ENCODE measurements at places on chromosomes 13 and 19.
A peak's percentile ranks its signal among the peaks of the same experiment; 100 is the strongest.

- DNase-seq = no peak
These were observed 50.5 kb downstream of the STARD13 start for GRCh38 chr13:33235078-33235477.

DNA sequence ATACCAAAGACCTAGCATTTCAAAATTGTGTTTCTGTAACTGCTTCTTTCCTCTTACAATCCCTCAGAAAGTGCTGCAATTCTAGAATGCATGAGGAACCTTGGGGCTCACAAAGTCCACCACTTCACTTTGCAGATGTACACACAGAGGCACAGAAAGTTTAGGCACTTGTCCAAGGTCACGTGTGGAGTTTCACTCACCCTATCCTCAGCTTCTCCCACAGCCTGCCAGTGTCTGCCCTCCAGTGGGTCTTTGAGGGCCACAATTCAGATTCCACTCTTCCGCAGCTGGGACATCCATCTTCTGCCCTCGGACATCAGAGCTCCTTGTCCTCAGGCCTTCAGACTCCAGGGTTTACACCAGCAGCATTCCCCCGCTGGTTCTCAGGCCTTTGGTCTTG lies 210.5 kb upstream of the SERP2 start:
- DNase-seq = no peak

DNA sequence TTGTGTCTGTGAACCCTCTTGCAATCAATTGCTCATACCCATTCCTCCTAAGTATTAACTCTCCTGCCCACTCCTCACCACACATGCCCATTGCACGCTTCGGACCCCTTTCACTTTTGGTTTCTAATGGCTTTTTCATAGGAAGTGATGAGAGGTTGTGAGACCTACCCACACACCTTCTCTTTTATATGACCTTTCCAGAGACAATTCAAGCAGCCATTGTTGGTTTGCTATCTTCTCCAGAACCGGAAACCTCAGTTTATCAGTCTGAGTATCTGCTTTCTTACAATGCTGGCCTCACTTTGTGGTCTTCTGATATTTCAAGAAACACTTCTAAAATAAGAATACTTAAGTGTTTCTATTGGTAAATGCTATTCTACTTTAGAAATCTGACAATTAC lies 1550.8 kb upstream of the SLC10A2 start:
- DNase-seq = no peak

DNA sequence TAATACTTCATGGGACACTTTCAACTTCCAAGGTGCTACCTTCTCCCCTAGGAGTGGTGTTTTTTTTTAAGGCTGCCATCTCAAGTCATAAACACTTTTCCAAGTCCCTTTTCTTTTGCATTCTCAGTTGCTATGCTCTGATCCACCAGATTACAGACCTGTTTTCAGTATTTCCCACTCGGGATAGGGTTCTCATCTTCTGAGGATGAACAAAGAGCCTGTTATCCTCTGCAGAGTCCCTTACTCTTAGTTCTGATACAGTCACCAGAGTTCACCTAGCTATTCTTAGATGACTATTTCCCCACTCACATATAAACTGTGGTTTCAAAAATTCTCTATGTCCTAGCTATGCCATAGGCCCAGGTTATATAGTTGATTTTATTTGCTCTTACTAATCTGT lies 15.9 kb downstream of the ZDHHC20 start:
- DNase-seq = no peak

GRCh38 chr13:111861319-111861718 lies 205.6 kb upstream of the SOX1 start:
- no peak for DNase-seq

- no peak for DNase-seq
These were observed 58.3 kb downstream of the MBNL2 start for GRCh38 chr13:97280478-97280877.

DNA sequence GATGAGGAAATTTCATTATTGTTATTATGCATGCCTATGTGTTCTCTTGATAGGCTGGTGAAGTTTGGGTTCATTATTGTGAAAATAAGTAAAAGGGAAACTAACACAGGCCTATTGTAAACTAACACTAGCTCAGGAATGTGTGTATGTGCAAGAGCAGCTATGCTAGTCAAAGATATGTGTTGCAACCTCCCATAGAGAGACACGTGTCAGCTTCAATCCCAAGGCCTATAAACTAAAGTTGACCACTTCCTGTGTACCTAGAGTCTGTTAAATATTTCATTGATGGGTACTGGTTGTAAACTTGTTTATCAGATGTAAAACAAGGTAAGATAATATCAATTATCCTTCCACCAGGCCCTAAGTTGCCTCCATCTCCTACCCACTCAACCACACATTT lies 44.7 kb upstream of the ZNF30 start:
- DNase-seq = no peak

- DNase-seq = no peak
These were observed 16.0 kb downstream of the TMEM272 start for GRCh38 chr13:51828730-51829567.

DNA sequence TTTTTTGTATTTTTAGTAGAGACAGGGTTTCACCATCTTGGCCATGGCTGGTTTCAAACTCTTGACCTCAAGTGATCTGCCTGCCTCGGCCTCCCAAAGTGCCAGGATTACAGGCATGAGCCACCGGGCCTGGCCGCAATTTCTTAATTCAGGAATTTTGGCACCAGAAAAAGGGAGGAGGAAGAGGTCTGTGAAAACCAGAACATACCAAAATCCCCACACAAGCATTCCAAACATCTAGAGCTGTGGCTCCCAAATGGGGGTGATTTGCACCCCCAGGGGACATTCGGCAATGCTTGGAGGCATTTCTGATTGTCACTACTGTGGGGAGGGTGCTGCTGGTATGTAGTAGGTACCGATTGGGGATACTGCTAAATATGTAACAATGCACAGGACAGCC lies 40.2 kb upstream of the ABCC4 start:
- no peak for DNase-seq

DNA sequence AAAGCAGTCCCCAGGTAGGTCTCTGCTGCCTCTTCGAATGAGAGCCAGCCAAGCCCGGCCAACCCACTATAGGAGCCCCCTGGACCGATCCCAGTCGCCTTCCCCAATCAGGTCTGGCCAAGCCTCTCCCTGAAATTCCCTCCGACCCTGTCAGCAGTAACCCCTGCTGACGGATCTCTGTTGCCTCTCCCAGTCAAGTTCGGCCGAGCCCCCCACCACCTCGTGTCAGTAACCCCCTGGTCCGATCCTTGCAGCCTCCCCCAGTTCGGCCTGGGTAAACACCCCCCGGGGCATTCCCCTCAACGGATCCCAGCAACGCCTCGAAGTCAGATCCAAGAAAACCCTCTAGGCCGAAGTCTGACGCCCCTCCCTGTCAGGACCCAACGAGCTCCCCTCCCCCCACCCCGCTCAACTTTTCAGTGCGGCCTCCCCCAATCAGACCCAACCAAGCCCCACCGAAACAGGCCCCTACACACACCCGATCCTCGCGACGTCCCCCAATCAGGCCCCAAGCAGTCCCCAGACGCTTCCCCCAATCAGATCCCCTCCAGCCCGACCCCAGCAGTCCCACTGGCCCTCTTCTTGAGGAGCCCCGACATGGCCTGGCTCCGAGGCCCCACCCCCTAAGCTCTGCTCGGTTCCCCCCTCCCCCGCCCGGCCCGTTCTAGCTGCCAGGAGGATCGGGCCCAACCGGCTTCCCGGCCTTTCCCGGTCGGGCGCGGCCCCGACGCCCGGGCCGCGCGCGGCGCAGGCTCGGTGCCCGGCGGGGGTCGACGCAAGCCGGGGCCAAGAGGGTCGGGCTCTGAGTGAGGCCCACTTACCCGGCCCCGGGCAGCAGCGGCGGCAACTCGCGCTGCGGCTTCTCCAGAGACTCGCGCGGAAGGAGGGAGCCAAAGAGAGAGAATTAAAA lies 1.8 kb downstream of the TNPO2 start:
- DNase-seq = no peak

DNA sequence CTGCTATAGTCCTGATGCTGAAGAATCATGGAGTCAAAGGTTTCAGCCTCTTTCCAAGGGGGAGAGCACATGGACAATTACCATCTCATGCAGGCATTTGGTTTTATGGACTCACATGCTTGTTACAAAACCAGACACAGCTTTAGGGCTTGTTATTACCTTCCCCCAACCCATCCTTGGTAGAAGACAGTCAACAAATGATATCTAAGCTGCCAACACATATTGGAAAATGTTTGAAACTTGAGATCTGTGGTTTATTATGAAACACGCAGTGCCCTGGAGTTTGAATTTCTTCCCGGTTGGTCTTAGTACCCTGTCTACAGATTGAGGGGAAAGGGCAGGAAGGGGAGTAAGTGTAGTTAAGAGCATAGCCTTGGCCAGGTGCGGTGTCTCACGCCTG lies 12.5 kb upstream of the CYP2A6 start:
- no peak for DNase-seq

- no peak for DNase-seq
These were observed 113.7 kb downstream of the RAB20 start for GRCh38 chr13:110447801-110448200.

GRCh38 chr13:95643571-95643935 lies 953 bp downstream of the DZIP1 start:
- DNase-seq = no peak

- peak; percentile 87 for DNase-seq
These were observed 13.0 kb upstream of the JUND start for GRCh38 chr19:18294467-18294864.

- DNase-seq = no peak
These were observed 95.7 kb downstream of the ARHGEF7 start for GRCh38 chr13:111210544-111211469.

DNA sequence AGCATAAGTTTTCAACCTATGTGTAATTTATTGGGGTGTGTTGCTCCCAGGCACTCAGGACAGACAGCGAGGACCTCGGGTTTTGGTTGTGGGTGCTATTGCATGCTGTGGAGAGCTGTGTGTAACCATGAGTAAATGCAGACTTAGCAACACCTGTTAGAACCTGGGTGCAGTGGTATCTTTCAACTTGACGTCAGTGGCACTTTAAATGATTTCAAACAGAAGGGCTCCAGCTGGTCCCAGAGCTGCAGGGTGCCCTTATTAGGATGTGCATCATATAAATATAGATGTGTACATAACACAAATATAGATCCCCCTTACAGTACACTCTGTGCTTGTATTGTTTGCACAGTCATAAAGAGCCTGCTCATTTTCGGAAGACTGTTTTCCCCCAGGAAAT lies 228.3 kb upstream of the IRS2 start:
- no peak for DNase-seq

- no peak for DNase-seq
These were observed 515.4 kb downstream of the DCT start for GRCh38 chr13:93964146-93964512.

DNA sequence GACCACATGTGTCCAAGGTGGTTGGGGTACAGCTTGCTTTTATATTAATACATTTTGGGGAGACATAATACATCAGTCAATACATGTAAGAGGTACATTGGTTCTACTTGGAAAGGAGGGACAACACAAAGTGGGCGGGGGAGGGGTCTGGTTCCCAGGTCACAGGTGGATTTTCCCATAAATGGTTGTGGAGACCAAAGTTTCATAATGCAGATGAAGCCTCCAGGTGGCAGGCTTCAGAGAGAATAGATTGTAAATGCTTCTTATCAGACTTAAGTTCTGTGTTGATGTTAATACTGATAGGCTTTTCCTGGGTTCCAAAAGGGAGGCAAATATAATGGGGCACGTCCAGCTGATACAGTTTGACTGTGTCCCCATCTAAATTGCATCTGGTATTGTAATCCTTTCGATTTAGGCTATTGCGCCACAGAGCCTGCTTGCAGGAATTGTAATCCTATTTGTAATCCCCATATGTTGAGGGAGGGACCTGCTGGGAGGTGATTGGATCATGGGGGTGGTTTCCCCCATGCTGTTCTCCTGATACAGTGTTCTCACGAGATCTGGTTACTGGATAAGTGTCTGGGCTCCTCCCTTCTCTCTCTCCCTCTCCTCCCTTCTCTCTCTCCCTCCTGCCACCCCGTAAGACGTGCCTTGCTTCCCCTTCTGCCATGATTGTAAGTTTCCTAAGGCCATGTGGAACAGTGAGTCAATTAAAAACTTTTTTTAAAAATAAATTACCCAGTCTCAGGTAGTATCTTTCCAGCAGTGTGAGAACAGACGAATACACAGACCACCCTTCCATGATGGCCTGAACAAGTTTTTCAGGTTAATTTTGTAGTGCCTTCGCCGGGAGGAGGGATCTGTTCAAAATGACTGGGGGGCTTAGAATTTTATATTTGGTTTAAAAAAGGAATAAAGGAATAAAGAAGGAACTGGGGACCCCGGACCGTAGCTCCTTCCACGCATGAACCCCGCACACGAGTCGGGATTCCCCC lies 44.9 kb downstream of the ZNF823 start:
- no peak for DNase-seq

All from activated CD4-positive, CD25-positive, alpha-beta regulatory T cell (primary cell).